Left kidney (tissue), 8 donors: ENCODE measurements at places on chromosomes 7 and 10. TPM values are rescaled to one million over a fixed set of nuclear protein-coding genes. Genes with fewer than 3 reads are reported as not detected.

DNA sequence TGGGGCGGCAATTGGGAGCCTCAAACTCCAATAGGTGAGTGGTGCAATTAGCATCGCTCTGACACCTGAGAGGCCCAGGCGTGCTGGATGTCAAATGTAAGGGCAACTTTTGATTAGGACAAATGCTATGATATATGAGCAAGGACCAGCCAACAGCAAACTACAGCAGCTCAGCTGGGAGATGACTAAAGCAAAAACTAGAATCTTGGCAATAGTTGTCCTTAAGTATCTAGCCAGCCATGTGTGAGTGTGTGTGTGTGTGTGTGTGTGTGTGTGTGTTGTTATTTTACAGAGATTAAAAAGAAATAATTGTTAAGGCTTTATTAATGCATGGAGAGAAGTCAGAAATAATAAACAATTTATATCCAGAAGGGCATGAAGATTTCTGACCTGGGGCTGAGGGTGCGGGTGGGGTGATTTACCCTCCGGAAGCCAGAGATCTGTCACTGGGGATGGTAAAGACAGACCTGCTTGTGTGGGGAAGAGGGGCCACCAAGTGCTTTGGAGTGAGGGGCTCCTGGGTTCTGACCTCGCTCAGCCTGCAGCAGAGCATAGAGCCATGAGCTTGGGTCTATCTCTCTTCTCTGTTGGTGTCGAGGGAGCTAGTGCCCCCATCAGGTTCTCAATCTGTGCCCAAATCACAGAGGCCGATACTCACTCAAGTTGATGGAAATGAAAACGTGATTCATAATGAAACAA lies 77.3 kb downstream of the EMX2 start:
- DNase-seq: no peak

DNA sequence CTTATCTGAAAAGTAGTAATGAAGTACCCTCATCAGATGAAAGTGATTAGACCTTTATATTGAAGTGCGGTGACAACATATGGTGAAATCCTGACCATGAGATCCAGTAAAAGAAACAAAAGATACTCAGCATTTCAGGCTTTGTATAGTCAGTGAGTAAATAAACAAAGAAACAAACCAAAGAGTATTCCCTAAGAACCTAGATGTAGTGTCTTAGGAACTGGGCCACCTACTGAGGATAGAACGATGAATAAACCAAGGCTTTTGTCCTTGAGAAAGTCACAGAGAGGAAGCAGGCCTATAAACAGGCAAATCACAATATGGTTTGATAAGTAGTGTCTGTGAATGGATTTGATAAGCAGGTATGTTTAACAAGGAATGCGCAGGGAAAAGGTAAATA lies 46.2 kb downstream of the ZNF277 start:
- DNase-seq: no peak

- peak; percentile 59 for DNase-seq
Measured at GRCh38 chr10:112898540-112899390, 51.3 kb upstream of the TCF7L2 start.

DNA sequence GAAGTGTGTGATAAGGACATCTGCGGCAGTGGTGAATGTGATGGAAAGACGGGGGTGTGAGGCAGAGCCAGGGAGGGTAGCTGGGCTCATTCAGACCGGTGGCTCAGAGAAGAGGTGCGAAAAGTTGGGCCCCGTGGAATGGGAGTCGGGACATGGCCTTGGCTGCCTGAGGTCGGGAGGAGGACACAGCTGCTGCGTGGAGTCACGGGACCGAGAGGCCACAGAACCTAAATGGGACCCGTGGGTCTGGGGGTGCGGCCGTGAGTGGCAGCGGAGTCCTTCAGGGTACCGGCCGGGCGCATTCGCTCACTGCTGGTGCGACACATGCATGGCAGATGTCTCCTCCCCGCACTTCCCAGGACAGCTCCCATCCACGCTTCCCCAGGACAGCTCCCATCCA lies 22.9 kb upstream of the LARP4B start:
- no peak for DNase-seq

SNCG gene
- polyA plus RNA-seq: 12.4 TPM

UBE2D4 gene
- 22.5 TPM for polyA plus RNA-seq

COG5 gene
- polyA plus RNA-seq: 37.7 TPM

RELN gene
- polyA plus RNA-seq: 21.8 TPM

SORCS1 gene
- polyA plus RNA-seq: 18.3 TPM

BMPER gene
- 22.7 TPM for polyA plus RNA-seq
